ENCODE measurements at places on chromosomes 5 and 9.

- no peak for DNase-seq
These were observed 65.5 kb downstream of the INSYN2B start for GRCh38 chr5:169914766-169915165.

- DNase-seq, result no peak
These were observed 10.0 kb upstream of the CRB2 start for GRCh38 chr9:123346026-123346425.

GRCh38 chr5:119385136-119385535, 29.3 kb downstream of the TNFAIP8 start:
- DNase-seq, result no peak

DNA sequence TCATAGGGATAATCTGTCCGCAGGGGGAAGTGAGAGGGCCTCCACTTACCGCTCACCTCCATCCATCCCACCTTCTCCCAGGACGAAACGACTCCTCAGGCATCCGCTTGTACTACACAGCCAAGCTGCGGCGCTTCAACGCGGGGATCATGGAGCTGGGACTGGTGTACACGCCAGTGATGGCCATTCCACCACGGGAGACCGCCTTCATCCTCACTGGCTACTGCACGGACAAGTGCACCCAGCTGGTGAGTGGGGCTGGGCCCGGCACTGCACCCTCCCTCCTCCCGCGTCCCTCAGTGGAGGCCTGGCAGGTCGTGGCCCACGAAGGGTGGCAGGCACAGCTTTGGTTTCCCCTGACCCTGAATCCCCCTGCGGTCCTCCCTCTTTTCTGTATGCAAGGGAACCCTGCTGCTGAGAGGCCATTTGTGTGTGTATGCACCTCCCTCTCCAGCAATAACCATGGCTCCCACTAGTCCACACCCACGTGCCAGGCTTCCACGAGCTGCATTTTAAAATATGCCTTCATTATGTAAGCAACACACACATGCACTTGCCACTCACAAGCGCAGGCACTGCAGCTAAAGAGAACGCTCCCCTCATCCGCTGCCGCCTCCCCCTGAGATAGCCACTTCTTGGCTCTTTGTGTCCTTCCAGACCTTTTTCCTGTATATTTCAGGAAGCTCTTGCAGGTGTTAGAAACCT, 11.8 kb downstream of the DBH start:
- no peak for DNase-seq

DNA sequence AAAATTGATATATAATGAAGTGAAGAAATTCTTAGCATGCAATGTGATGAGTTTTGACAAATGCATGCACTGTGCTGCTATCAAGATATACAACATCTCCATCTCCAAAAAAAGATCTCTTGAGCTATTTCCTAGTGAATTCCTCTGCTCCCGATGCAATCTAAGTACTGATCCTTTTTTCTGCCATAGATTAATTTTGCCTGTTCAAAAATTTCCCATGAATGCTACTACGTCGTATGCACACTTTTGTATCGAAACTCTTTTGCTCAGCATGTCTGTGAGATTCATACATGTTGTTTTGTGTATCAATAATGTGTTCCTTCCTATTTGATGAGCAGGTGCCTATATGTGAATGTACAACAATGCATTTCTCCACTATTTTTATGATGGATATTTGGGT, 647.4 kb downstream of the MTRR start:
- DNase-seq, result no peak

DNA sequence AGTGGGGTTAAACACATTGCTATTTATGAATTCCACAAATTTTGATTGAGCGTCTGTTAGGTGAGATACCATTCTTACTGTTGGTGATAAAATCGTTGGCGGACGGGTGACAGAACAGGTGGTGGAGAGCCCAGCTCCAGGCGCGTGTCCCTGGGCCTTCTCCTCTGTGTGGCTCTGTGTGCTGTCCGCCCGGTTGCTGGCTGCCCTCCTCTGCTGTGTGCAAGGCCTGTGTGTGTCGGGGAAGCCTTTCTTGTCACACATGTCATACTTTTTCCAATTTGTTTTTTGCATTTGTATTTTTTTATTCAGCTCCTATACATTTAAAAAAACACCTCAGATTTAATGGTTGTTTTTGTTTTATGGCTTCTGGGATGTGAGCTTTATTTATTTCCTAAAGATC, 33.9 kb downstream of the TENT4A start:
- no peak for DNase-seq

DNA sequence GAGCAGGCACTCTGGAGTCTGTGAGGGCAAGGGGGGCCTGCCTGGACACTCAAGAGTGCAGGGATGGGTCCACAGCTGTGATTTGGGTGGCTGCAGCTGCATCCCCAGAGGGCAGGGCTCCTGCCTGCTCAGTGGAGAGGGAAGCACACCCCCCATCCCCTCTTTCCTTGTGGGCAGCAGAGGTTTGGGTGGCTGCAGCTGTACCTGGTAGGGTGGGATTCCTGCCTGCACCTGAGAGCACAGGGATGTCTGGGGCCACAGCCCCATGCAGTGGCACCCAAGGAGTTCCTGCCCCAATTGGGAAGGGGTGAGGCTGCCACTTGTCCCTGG, 605.4 kb upstream of the FAM174A start:
- no peak for DNase-seq

DNA sequence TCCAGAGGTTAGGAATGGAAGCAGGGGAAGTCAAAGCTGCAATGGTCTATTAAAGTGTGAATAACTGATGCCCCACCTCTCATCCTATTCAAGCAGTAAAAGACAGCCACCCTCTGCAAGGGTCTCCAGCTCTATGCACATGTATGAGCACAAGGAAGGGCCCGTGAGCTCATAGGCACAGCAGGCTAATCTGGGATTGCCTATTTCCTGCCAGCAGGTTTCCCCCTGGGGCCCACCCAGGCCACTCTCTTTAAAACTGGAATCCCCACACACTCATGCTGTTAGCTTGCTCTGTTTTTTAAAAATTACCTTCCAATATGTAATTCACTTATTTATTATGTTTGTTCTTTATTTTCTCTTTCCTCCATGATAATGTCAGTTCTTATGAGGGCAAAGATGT, 48.7 kb upstream of the ZNF366 start:
- DNase-seq, result no peak

GRCh38 chr9:124365036-124365435, 50.2 kb downstream of the PSMB7 start:
- DNase-seq, result no peak

- DNase-seq, result no peak
These were observed 430.8 kb downstream of the SEMA5A start for GRCh38 chr5:9115093-9115492.

- no peak for DNase-seq
These were observed 210.2 kb downstream of the PDE4D start for GRCh38 chr5:59683311-59683710.

DNA sequence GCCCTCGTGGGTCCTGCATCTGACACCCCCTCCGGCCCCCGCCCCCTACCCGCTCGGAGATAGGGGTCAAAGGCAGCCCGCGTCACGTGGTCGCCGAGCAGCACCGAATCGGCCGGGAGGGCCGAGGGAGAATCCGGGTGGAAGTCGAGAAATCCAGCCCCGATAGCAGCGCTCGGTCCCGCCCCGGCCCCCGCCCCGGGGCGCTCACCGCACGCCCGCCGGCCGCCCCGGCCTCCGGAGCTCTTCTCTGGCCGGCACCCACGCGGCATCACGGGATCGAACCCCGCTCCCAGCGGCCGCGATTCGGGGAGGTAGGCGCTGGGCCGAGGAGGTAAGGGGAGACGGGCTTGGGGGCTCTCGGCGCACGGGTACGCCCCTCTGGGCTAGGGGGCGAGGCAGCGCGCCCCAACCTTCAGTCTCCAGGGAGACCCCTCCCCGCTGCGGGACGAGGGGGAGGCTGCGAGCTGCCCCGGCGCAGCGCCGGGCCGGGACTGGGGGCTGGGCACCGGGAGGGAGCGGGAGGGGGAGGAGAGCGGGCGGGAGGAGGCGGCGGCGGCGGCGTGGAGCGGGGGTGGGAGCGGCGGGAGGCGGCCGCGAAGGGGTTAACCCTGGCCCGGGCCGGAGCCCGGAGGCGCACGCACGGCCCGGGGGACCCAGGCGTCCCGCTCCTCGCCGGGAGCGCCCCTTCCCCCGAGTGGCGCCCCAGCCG, 22.1 kb upstream of the NDST1 start:
- DNase-seq, result no peak

DNA sequence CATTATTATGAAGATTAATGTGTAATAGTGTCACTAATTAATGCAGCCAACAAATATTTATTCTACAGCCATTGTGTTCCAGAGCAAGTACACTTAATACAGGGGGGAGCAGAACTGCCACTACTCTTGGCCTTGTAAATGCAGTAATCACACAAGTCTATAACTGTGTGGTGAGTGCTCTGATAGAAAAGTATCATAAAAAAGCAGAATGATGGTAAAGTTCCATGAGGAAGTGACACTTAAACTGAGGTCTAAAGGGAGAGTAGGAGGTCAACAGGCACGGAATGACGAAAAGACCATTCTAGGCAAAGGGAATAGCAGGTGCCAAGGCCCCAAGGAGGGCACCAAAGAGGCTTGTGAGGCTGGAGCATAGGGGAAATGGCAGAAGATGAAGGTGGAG, 142.9 kb downstream of the OSTF1 start:
- DNase-seq, result no peak

- DNase-seq, result no peak
These were observed 15.6 kb upstream of the DCP2 start for GRCh38 chr5:112960863-112961504.

- DNase-seq, result no peak
These were observed 34.4 kb downstream of the APC start for GRCh38 chr5:112772124-112772523.

All from esophagus squamous epithelium (tissue), 5 donors.